ENCODE measurements at places on chromosomes 13 and 19.
A peak's percentile ranks its signal among the peaks of the same experiment; 100 is the strongest.

GRCh38 chr19:47619763-47620162 is 10.8 kb downstream of the BICRA start:
- no peak for DNase-seq

DNA sequence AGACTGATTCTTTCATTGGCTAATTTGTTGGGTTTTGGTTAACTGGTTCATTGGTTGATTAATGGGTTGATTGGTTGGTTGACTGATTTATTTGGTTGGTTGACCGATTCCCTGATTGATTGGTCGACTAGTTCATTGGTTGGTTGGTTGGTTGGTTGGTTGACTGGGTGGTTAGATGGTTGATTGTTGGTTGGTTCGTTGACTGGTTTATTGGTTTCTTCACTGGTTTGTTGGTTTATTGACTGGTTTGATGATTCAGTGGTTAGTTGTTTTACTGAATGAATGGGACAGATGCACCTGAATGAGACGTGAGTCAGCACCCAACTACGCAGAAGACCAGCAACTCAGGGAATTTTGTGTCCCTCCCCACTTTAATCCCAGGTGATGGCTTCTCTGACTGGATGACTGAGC is 2.7 kb upstream of the NUP62 start:
- DNase-seq, result no peak

GRCh38 chr13:89862691-89863036 is 1484.8 kb upstream of the MIR17HG start:
- DNase-seq, result no peak

DNA sequence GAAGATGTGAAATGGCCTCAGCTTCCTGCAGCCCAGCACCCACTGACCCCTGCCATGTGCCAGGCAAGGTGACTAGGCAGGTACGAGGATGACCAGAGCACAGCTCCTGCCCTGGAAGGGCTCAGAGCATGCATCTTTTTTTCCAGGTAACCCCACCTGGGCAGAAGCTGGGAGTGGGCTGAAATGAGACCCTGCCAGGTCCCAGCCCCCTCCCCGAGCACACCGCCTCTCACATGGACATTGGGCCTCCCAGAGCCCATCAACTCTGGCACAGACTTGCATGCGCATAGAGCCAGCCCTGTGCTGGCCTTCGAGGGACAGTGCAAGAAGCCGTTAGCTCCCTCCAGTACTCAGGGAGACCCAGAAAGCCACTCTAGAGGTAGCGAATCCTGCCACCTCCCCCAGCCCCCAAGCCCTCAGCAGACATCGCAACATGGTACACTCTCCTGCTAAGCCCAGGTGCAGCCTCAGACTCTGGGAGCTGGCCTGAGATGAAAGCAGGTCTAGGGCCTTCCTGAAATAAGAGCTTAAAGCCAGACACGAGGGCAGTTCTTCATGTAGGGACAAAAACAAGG is 8.9 kb upstream of the VSTM2B start:
- DNase-seq, result no peak

- no peak for DNase-seq
Observed at GRCh38 chr13:58587183-58587582, 955.6 kb downstream of the PCDH17 start.

- DNase-seq, result no peak
Observed at GRCh38 chr19:31436121-31436776, 87.0 kb upstream of the TSHZ3 start.

DNA sequence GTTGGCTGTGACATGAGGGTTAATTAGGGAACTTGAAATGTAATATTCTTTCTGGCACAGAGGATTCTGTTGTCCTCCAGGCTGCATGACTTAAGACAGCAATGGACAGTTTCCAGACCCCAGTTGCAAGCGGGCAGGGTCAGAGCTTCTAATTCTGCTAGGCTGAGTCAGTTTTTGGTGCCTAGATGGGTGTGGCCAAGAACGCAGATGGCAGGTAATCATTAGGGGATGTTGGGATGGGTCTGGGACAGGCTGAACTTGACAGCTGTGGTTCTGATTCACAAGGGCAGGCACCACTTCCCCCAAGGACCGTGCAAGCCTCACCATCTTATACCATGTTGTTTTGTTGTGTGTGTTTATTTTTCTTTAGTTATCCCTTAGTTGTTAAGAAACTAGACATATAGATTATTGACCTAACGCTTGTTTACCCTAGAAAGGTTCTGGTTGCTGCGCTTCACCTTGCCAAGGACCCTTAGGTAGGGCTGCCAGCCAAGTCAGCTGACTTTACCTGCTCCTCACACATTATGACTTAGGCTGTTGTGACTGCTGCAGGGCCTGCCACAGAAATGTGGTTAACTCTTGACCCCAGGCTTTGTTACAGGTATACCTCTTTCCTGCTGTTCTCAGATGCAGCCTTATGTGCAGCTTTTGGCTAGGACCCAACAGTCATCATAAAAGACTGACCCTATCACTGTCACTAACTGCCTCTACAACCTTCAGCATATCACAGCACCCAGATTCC is 117.7 kb upstream of the KLF12 start:
- no peak for DNase-seq

DNA sequence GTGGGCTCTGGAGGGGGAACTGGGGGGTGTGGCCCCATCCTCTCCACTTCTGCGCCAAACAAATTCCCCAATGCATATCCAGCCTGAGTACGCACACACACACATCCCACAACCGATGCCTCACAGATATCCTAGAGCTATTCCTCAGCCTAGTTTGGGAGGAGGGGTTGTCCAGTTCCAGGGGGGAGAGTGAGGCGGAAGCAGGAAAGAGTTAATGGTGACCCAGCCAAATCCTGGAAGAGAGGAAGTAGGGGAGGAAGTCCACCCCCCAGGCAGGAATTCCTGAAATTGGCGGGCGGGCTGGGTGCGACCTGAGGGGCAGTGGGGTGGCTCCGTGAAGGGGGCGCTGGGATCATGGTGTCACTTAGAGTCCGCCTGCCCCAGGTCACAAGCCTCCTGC is 897 bp downstream of the GPR4 start:
- no peak for DNase-seq

GRCh38 chr19:38701455-38702063 is 42.7 kb downstream of the CAPN12 start:
- DNase-seq, result no peak

- no peak for DNase-seq
Observed at GRCh38 chr13:99303863-99304521, 3.2 kb downstream of the GPR183 start.

DNA sequence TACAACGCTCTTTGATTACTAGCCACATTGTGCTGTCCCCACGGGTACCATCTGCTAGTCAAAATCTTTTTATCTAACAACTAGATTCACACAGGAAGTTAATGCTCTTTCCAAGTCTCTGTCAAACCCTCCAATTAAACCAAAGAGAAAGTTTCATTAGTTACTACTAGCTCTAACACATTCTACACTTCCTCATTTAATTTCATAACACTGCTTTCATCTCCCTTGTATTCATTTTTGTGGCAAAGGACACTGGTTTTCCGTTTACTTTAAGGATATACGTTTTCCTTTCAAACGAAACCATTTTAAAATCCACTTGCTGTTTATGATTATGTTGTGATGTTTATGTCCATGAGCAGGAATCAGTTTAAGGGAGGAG is 5.3 kb downstream of the DYRK1B start:
- DNase-seq, result no peak

GRCh38 chr19:13824703-13825102 is 29.5 kb downstream of the ZSWIM4 start:
- no peak for DNase-seq

- no peak for DNase-seq
Observed at GRCh38 chr13:28047757-28048388, 52.5 kb downstream of the FLT3 start.

- DNase-seq, result no peak
Observed at GRCh38 chr19:54172471-54173358, at the start of gene TMC4. TMC4 (minus strand) TSS chr19:54173160; CDS start chr19:54173117, 43 bp downstream.

GRCh38 chr13:78596736-78597601 is 6.4 kb downstream of the POU4F1 start:
- DNase-seq, result no peak

DNA sequence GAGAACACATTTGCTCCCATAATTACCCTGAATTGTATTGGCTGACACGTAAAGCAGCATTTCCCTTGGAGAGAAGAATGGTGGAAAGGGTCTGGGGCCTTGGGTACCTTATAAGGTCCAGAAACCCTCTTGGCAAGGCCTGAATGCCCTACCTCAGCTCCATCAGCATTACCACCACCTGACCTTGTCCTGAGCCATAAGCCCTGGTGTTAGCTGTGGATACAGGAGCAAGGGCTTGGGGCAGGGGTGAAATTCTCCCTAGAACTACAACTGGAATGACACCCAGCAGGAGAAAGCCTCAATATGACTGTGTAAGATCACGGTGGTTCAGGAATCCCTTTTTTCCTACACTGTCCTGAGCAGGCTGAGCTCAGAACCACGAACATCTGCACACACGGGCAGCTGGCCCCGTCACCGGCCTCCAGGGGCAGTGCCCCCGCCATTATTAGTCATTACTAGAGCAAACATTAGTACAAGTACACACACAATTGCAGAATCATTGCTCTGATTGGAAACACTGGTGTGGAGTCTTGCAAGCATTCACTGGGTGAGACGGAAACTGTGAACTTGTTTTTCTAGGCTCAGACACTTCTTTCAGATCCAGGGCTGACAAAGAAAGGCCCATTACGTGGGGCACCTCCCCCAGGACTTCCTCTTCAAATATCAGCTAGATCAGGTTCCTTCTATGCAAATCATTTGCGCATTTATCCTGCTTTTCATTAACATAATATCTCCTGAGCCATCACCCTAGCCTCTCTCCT is 26.8 kb upstream of the MTIF3 start:
- no peak for DNase-seq

DNA sequence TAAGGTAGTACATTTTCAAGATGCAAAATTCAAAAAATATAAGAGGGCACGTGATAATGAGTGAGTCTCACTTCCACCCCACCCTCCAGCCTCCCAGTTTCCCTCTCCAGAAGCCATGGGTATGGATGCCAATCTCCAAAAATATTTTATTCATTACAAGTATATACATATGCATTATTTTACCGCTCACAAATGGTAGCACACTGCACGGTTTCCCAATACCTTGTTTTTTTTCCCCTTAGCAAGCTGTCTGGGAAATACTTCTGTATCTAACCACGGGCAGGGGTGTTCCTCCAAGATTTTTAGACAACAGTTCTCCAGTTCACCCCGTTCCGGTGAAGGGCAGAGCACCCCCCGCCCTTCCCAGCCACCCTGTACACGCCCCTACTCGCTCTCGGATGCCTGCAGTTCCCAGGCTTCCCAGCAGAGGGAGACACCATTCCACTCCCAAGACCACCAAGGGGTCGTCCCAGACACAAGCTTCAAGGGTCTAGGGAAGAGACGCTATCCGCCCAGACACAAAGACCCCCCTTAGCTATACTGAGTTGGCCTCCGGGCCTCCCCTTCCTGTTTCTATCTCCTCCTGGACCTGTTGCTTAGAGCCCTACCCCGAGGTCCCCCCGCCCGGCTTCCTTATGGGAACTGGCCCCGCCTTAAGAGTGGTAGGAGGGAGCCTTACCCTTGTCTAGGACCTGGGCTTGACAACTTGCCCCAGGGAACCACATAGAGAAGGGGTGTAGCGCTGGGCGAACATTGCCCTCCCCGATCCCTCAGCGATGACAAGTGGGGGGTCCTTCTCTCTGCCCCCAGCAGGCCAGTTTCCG is 1.1 kb upstream of the FXYD3 start:
- DNase-seq, result peak; percentile 76

GRCh38 chr19:55447421-55448174 is 4.5 kb upstream of the SHISA7 start:
- no peak for DNase-seq

DNA sequence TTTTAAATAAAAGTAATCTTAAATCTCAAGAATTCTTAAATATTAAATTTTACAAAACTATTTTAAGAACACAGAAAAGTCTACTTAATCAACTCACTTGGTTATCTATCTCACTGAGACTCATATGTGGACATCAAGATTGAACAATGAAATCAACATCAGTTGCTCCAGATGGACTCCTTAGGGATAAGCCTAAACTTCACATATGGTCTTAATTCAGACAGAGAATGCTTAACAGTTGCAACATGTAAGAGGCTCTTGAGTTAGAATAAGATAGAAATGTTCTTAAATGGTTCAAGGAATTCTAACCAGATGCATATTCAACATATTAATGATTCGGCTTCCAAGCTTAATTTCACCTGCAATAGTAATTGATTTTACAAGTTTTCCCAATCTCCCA is 1730.9 kb downstream of the PCDH9 start:
- no peak for DNase-seq

DNA sequence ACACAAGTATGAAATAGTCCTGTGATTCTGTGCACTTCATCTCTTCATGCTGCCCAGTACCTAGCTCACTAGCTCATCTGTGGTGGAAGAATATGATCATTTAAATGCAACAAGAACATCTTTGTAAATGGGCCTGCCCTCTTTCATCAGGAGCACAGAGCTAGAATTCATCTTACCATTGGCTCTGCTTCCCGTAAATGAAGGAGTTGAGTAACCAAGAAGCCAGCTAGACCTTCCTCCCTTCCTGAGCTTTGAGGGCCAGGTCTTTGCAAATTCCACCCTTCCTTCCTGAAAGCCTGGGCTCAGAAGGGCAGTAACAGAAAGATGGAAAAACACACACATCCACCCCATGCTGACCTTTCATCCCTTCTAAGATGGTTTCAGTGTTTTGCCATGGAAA is 82.0 kb downstream of the FRY start:
- DNase-seq, result no peak

- DNase-seq, result no peak
Observed at GRCh38 chr19:5718579-5719273, 1.2 kb downstream of the LONP1 start.

DNA sequence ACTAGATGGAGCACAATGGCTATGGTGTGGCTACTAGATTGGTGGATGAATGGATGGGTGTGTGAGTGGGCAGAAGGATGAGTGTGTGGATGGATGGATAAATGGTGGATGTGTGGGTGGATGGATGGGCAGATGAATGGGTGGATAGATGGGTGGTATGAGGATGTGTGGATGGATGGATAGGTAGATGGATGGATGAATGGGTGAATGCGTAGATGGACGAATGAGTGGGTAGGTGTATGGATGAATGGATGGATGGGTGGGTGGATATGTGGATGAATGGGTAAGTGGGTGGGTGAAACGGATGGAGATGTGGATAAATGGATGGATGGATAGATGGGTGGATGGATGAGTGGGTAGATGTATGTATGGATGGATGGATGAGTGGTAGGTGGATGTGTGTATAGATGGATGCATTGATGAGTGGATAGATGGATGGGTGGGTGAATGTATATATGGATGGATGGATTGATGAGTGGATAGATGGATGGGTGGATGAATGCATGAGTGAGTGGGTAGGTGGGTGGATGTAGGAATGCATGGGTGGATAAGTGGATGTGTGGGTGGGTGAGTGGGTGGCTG is 114.2 kb downstream of the TEX29 start:
- no peak for DNase-seq

DNA sequence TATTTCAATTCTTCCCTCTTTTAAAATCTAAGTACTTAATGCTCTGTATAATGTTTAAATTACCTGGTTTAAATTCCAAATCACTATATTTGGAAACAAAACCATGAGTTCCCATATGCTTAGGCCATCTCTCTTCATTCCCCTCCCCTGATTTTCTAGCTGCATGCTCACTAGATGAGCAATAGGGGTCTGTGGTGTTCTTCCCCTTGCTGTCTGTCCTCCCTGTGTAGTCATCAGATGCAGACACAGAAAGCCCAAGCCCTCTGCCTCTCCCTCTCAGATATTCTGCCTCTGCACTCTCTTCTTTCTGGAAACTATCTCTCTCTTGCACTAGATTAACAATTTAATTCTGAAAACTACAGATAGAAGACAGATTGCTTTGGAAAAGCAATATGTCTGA is 1730.2 kb downstream of the OLFM4 start:
- DNase-seq, result no peak

- DNase-seq, result no peak
Observed at GRCh38 chr13:39347926-39348901, 254.8 kb downstream of the LHFPL6 start.
